ENCODE measurements at places on chromosomes 11 and 22. TPM values are rescaled to one million over a fixed set of nuclear protein-coding genes. Genes with fewer than 3 reads are reported as not detected.

ZDHHC13 gene
- total RNA-seq: 8.0 TPM

DNA sequence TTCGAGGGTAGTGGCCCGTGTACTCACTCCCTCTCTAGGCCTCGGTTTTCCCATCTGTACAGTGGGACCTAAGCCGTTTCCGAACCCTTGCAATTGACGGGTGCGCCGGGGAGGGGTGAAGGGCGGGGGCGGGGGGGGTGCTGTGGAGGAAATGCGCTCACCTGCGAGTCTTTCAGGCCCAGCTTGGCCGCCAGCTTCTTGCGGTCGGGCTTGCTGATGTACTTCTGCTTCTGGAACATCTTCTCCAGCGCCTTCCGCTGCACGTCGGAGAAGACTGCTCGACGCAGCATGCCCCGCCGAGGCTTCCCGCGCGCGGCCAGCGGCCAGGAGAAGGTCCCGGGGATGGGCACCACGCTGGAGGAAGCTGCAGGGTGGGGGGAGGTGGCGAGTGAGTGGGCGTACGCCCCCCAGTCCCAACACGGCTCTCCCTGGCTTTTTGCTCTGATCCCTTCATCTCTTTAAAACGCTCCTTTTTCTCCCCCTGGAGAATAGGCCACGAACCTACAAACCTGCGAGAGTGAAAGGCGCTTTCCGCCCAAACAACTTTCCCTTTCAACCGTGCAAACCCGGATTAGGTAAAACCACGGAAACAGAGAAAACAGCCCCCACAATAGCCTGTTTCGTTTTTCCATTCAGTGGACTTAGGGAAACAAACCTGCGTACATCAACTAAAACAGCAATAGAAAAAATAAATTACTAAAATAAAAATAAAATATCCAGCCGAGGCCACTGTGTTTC, 3.2 kb downstream of the DBX1 start:
- no peak for DNase-seq

GRCh38 chr11:33000181-33000580, 15.5 kb upstream of the DEPDC7 start:
- DNase-seq: no peak

- no peak for DNase-seq
These were observed 263.3 kb upstream of the SYN3 start for GRCh38 chr22:33321466-33321865.

DNA sequence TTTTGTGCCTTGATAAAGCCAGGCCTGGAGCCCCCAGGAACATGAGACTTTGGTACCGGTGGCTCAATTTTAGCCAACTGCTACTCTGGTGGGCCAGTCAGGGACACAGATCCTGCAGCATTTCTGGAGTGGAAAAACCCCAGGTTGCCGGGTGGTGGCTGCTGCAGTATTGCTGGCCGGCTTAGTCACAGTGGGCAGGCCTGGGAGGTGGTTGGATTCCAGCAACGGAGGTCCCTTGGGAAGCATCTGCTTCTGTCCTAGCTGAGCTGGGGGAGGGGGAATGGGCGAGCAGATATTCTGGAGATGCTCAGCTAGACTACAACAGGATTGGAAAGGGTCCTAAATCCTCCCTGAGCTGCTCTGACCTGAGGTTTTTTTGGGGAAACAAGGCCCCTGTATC, 31.6 kb upstream of the ACCSL start:
- no peak for DNase-seq

DNA sequence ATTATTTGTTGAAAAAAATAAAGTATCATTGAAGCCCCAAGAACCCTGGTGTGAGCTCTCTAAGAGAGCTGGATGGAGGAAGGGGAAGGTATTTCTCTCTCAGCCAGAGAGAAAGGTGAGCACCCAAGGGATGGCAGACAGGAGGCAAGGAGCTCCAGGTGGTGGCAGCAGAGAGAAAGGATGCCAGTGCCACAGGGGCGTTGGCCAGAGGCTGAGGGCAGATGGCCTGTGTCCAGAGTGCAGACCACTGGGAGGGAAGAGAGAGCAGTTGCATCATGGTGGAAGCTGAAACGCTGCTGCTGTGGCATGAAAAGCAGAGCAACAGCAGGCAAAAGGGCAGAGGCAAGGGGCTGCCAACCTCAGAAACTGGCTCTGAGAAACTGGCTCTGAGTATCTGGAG, 8.5 kb downstream of the SPON1 start:
- DNase-seq: no peak

GRCh38 chr22:33028234-33028633, 29.9 kb downstream of the SYN3 start:
- DNase-seq: no peak

DNA sequence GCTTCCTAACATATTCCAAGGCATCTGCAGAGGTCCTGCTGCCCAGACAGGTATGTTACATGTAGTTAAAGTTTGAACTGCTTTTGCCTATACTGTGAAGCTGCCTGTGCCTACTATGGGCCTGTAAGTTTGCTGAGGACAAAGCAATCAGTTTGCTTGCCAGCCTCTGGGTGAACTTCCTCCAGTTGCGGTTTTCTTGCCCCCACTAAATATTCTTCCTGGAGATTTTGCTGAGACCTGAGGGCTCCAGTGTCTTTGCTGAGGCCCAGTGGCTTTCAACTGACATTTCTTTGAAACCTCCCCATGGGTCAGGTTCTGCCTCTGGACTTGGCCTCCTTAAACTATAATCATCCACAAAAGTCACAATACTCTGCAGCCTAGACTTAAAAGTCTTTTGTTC, 29.6 kb upstream of the MMP20 start:
- DNase-seq: no peak

DNA sequence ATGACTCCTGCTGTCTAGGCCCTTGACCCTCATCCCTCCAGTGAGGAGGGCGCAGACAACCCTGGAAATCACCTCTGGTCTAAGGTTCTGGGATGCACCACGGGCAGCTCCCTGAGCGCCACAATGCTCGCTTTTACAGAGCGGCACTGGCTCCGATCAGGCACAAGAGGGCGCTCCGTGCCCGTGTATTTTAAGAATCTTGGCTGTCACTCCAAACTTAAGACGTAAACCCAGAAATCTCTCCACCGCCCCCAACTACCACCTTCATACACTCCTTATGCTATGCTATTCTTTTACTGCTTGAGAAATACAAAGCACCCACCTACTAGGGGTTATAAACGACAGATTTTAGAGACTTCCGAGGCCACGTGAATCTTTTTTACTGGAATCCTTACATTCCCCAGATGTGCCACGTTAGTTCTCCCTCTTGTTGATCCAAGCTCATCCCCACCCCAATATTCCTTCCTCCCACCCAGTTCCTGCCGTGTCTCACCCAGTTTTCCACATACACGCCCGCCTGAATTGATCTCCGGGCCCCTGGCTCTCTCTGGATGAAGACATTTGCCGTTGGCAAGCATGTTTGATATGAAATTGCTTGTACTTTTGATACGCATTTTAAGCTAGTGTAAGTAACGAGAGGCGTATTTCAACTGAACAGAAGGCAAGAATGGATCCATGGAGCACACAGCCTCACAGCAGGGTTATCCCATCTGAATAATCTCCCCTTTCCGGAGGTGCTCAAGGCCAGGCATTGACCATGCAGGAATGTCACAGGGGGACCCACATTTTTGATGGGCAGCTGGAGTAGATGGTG, 453.5 kb downstream of the OPCML start:
- peak; percentile 74 for DNase-seq

CCDC87 gene
- total RNA-seq: 0.37 TPM

ME3 gene
- 14.1 TPM for total RNA-seq

- no peak for DNase-seq
These were observed 56.2 kb downstream of the NAV2 start for GRCh38 chr11:19768815-19769214.

- no peak for DNase-seq
These were observed 402.1 kb downstream of the CNTN5 start for GRCh38 chr11:99422581-99423427.

DNA sequence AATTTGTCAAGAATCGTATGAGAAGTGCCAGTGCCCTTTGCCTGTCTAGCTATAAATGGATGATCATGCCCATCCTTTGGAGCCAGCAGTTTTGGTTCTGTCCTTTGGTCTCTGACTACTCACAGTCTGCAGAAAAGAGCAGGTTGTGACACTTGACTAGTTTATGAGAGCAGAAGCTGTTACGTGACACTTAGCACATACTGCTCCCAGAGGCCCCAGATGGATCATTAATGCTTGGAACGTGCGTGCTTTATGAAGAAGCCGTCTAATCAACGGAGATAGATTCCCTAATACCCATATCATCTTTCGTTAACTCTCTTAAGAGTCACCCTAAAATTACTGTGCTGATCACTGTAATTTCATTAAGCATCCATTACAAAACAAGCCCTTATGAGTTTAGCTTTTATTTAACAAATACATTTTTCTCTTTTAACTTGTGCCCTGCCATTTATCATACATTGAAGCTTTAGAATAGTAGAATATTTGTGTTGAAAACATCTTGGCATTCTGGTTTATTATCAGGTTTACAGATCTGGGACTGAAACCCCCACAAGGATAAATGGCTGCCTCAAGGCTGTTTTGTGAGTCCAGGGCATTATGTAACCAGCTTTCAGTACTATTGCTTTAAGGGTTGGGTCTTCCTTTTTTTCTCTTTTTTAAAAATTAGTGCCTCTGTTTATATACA, 47.0 kb upstream of the ADORA2A start:
- no peak for DNase-seq

VSIG2 gene
- total RNA-seq: 1.3 TPM

DNA sequence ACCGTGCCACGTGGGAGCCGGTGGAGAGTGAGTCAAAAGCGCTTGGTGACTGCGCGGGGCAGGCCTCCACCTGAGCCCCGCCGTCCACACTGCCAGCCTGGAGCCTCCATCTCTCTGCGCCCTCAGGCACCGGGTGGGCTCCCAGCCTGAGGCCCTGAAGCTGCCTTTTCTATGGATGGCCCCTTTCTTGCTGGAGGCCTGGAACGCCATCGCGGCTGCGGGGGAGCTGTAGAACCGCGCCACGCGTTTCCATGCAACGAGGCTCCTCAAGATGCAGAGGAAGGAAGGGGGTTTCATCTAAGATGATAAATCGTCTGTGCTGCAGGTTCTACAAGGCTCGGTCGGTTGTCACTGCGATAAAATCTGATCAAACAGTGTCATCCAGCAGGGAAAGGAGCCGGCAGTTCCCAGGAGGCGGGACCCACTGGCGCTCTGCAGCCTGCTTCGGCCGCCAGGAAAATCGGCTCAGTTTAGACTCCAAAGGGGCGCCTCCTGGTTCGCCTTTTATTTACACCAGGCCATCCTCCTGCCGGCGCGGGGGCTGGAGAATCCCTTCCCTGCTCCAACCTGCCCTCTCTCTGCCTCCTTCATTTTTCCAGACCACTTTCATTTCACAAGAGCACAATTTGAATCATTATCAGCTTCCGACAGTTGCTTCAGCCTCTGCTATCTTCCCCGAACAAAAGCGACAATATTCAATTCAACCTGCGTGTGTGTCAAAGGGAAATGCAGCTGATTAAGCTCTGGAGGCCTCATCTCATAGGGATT, 624.4 kb downstream of the BRD1 start:
- no peak for DNase-seq

- DNase-seq: no peak
These were observed 1018.6 kb downstream of the TBC1D22A start for GRCh38 chr22:47781024-47781423.

GRCh38 chr11:64206457-64207255, at the start of gene FERMT3:
Gene FERMT3 (plus strand): TSS chr11:64206721. CDS start chr11:64207365, 644 bp downstream.
- peak; percentile 50 for DNase-seq

DNA sequence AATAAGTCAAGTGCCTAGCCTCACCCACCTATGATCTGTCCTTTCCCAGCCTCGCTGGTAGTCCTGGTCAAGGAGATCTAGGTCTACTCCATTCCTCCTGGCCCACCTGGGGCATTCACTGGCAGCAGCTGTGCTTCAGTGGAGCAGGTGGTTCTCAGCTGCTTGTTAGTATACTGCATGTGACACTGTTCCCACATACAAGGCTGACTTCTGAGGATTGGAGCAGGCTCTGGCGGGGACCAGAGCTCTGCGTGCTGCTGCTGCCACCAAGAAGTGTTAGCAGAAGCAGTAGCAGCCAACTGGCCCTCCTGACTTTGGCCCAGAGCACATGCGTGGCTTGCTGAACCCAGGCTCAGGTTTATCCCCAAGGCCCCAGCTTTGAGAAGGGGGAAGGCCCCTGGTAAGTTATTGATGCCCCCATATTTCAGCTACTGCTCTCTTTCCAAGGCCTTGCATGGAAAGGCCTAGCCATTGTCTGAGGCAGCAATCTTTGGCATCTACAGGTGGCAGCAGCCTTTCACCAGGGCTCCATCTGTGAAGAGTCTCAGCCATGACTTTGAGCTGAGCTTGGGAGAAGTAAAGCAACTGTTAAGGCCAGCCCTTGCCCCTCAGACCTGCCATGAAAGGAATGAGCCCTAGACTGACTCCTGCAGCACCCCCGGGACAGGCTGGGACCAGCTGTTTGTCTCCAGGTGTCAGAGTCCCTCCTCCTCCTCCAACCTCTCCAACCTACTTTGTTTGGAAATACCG, 26.5 kb downstream of the ARHGAP1 start:
- peak; percentile 63 for DNase-seq

IL18 gene
- 2.3 TPM for total RNA-seq

- DNase-seq: no peak
These were observed 1197.3 kb downstream of the BRD1 start for GRCh38 chr22:48630433-48630754.

DNA sequence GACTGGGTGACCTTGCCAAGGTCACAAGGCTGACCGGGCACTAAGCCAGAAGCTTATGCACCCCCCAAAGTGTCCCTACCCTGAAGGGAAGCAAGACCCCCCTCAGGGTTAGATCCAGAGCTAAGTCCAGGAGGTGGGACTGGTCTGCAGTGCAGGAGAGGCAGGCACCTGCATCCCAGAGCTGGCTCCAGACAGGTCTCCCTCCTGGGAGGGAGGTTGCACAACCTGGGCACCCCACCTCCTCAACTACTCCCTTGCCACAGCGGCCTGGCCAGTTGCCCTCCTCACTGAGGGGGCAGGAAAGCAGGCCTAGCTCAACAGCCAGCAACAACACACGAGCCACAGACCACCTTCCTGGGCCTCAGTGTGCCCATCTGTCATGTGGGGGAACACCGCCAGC, 75.0 kb upstream of the TCF20 start:
- no peak for DNase-seq

DNA sequence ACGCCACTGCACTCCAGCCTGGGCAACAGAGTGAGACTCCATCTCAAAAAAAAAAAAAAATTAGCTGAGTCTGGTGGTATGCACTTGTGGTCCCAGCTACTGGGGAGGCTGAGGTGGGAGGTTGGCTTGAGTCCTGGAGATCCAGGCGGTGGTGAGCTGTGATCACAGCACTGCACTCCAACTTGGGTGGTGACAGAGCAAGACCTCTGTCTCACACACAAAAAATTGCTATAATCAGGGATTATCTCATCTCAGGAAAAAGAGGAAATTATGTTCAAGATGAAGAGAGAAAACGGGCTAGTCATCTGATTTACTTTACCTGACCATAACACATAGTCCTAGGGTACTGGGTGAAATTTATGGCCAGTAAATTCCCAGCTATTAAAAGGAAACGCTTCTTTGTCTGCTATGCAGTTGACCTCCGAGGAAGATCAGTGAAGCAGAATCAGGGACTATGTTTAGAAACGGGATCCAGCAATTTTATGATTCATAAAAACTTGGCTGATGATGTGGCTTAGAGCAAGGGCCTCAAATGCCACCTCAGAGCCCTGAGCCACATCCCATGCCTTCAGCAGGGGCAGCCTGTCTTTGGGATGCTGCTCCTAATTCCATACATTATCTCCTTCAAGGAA, 386.2 kb downstream of the NTM start:
- no peak for DNase-seq
